ENCODE measurements at places on chromosomes 6 and 20.

- no peak for DNase-seq
Observed at GRCh38 chr20:34299556-34300255, 3.4 kb downstream of the AHCY start.

- peak; percentile 50 for DNase-seq
Observed at GRCh38 chr20:45347936-45348778, at the start of gene SDC4. TSS of gene SDC4 (minus strand) at chr20:45348424. CDS start at chr20:45348384, 40 bp downstream.

DNA sequence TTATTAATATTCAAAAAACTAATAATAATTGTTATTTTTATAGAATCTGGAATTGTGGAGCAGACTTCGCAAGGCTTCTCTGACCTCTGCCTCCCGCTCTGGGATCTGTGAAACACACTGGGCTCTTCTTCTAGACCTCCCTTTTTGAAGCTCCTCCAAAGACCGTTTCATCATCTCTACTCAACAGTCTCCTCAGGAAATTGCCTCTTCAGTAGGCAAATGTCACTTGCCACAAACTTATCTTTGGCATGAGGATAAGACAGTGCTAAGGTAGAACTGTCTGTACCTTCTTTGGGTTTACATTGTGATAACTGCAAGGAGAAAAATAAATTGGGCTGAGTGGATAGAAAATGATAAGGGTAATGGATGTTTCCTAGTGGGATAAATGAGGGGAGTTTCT, 2.3 kb upstream of the MAS1L start:
- no peak for DNase-seq

DNA sequence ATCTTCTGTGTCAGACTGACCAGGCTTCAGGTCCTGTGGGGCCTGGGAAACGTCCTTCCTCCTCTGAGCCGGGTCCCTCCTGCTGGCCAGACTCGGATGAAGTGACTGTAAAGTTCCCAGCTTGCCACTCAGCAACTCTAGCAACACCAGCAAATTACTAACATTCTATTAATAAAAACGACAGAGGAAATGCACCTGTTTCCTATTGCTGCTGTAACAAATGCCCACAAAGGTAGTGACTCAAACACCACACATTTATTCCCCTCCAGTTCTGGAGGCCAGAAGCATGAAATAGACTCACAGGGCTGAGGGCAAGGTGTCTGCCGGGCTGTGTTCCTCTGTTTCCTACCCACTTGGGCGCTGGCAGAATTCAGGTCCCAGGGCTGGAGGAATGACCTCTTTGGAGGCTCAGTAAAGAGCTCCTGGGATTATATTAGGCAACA, 48.8 kb downstream of the CTCFL start:
- no peak for DNase-seq

- no peak for DNase-seq
Observed at GRCh38 chr20:4244700-4245485, 229.5 kb upstream of the RNF24 start.

DNA sequence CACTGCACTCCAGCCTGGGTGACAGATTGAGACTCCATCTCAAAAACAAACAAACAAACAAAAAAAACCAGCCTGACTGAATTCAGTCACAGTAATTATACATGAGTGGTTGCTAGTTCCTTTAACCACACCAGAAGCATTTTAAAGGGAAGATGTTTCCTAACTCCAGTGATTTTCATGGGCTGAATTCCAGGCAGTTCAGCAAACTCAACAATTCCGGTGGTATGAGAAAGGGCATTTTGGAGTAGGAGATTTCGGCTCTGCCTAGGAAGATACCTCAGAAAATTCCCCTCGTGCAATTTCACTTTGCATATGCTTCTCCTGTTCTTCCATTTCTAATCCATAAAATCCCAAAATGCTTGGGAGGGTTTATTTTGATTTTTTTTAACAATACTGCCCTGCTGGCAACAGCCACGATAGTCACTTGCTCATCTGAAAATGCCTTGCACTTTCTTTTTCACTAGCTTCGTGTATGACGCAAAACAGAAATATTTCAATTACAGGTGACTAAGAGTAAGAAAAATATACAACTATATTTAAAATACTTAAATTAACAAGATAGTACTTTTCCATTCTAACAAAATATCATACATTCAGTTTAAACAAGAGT, 48.3 kb upstream of the IPCEF1 start:
- DNase-seq, result no peak

DNA sequence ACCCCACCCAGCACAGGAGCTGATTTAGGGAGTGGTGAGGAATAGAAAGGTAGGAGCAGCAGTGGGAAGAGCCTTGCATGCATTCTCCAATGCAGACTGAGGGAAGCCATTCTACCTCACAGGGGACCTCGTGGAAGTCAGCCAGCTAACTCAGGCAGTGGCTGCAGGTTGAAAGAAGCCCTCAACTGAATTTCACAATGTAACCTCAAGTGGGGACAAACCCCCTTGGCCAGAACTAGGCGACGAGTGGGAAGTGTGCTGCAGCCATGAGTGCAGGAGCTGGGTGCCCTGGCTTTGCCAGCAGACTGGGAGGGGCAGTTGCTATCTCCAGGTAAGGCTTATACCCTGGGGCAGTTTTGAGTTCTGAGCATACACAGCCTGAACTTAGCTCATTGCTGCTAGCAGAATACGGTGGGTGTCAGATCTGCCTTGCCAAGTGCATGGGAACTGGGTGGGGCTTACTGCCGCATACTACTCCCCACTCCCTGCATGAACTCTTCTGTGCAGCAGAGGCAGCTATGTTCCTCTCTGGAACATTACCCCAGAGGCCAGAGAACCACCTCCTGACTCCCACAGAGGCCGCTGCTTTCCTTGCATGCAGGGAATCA, 126.5 kb downstream of the CDK19 start:
- DNase-seq, result no peak

DNA sequence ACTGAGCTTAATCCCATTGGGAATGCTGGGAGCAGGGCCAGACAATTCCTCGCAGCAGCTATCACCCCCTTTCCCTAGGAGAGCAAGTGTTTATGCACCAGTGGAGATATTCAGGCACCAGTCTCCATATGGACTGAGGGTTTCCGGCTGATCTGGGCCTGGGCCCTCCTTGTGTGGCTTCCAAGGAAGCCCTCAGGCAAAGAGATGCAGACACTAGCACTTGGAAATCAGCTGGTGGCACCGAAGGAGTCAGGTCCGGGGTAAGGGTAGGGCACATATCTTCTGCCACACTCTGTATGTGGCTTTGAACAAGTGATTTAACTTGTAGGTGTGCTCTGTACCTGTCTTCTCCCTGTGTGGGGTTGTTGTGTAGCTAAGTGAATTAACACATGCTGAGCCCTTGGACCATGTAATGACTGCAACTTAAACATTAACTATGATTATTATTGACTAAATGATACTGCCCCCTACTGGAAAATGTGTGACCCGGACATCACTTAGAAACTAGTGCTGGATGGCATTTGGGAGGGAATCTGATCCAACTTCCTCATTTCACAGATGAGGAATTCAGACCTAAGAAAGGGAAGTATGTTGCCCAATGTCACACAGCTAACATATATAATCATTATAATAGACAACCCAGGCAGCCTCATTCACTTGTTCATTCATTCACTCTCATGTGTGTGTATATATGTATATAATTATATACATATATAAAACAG, 19.3 kb upstream of the WFDC2 start:
- no peak for DNase-seq

DNA sequence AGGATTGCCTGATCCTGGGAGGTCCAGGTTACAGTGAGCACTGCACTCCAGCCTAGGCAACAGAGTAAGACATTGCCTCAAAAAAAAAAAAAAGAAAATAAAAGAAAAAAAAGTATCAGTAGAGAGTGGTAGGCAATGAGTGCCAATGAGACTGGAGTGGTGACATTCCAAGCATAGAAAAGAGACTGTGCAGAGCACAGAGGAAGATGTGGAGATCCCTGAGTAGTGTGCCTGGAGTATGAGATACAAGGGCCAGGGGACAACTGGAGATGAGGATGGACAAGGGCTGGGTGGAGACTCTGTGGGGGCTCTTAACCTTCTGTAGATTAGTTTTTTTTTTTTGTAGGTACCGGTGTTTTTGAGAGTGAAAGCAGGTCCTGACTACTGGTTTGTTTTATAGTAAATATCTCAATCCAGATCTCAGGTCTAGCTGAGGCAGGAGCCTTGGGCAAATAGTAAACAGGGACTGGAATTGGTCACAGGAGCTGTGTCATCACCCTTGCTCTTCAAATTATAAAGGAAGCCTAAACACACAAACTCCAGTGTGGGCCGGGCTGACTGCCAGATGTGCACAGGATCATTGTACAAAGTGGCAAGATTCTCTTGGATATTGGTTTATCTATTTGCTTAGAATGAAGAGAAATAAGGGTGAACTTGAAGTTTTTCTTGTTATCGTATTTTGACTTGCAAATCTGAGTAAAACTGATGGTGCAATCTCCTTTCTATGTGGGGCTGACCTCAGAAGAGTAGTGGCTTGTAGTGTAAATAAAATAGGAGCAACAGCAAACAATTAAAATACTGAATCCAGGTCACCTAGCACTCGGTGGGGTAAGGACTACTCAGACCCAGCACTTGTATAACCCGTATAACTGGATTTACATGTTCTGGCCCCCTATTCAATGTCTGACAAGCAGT, 144.9 kb downstream of the SOX4 start:
- no peak for DNase-seq

DNA sequence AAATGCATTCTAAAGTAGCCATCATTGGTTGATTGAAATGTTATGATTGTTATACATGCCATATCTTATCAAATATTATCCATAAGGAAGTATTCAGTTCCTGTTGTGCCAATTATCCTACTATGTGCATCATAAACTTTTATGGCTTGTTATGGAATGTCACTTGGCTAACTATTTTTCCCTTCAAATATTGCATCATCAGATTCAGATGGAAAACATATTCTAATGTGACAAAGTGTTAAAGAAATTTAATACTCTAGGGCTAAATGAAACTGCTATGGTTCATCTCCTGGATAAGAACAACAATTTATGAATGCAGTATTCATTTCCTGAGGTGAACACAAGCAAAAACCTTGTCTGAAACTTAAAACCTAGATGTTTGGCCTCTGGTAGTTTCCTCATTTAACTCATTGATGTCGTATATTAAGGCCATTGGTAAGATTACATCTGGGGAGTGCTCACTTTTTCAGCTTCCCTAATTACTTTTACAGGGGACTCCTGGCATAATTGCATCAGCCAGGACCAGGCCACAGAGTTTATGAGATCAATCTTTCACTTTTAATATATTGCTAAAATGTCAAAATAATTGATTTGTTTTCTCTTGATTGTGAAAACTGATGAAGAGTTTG, 134.9 kb upstream of the CEP162 start:
- DNase-seq, result no peak

DNA sequence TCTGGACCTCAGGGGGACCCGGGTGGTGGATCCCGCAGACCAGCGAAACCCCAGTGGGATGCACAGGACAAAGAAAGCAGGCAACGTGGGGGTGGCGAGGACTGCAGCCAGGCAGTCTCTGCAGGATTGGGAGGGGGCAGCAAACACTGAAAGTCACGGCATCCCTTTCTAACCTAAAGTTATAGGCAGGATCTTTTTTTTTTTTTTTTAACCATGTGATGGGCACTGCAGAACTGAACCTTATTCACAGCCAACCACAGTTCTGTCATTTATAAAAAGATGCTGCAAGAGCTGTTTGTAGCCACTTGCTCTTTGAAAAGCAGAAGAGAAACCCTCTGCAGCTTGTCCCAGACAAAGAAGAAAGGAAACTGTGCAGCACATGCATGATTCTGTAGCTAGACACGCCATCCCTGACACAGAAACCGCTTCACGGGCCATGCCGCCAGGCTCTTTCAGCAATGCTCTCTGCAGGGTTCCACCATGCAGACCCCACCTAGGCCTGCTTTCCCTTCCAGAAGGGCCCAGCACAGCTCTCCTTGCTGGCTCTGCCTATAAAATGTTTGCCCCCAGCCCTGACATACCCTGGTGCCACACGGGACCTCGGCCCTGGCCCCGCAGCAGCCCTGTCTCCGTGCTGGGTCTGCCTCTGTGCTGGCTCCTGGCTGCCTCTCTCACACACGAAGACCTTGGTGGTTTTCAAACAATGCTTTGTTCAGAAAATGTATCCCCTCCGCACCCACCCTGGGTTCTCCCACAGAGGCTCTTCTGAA, 70.8 kb downstream of the PYGB start:
- DNase-seq, result no peak

Measured in effector memory CD8-positive, alpha-beta T cell (primary cell).